GM23248 (cell line): ENCODE measurements at places on chromosomes 1 and 21.

- no peak for DNase-seq
Observed at GRCh38 chr1:58854576-58854975, 70.7 kb upstream of the JUN start.

DNA sequence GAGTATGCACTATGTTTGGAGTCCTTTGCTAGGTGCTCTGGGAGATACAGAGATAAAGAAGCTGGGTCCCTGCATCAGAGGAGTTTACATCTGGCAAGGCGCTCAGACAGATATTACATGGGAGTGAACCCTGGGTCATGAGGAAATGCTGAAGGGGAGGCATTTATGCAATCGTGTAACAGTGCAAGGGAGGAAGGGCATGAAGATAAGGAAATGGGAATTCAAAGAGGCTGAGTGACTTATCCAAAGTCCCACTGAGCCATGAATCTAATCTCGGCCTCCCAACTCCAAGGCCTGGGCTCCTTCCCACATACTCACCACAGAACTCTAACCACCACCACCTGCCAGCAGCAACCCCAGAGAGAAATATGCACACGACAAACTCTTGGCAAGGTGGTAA is 51.6 kb downstream of the FAM163A start:
- no peak for DNase-seq

GRCh38 chr1:152517237-152517811 is 3.0 kb downstream of the CRCT1 start:
- DNase-seq = peak; percentile 89

GRCh38 chr1:61054601-61054993 is 27.8 kb upstream of the NFIA start:
- no peak for DNase-seq

- DNase-seq = no peak
Observed at GRCh38 chr1:46605232-46605631, 1.2 kb upstream of the MKNK1 start.

DNA sequence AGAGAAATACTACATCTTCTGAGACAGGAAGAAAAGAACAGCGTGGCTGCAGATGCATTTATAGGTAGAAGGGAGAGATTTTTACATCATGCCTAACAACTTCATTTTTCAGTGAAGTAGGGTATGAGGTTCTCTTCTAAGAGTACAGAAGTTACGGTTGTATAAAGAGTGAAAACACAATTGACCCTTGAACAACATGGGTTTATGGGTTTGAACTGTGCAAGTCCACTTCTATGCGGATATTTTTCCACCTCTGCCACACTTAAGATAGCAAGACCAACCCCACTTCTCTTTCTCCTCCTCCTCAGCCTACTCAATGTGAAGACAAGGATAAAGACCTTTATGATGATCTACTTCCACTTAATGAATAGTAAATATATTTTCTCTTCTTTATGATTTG is 64.5 kb downstream of the RPAP2 start:
- no peak for DNase-seq

- DNase-seq = no peak
Observed at GRCh38 chr1:165531021-165531420, 12.8 kb upstream of the LRRC52 start.

- DNase-seq = no peak
Observed at GRCh38 chr21:19256934-19257660, 853.5 kb upstream of the TMPRSS15 start.

DNA sequence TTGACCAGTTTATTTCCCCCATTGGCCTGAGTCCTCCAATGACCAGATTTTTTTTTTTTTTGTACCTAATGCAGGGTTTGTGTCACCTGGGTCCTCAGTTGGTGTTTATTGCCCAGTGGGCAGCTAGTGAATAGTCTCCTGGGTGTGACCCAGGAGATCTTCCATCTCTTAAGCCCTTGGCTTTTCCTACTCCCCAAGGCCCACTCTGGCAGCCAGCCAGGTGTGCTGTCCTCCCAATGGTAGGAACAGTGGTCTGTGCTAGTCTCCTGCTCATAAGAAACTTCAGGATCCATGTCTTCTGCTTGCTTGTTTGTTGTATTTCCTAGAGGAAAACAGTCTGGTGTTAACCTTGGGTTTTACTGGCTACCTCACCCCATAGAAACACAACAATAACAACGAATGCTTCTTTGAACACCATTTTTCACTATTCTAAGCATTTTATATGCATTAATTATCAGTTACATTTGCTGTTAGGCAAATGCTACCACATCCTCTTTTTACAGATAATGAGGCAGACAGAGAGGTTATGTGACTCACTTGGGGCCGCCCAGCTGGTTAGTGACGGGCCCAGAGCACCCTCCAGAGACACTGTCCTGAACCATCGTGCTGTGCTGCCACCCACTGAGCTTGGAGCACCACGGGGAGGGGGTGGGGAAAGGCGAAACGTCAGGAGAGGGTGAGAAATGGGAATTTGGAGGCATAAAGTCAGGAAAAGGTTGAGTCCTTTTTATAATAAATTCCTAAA is 107.5 kb downstream of the HIVEP3 start:
- DNase-seq = peak; percentile 63

- no peak for DNase-seq
Observed at GRCh38 chr21:41971891-41972290, 18.1 kb upstream of the C2CD2 start.

- DNase-seq = peak; percentile 74
Observed at GRCh38 chr1:171141688-171142415, 43.2 kb upstream of the FMO2 start.

GRCh38 chr1:115426231-115426771 is 88.3 kb upstream of the NGF start:
- peak; percentile 92 for DNase-seq

GRCh38 chr1:41528726-41529605 is 44.5 kb upstream of the EDN2 start:
- DNase-seq = no peak

DNA sequence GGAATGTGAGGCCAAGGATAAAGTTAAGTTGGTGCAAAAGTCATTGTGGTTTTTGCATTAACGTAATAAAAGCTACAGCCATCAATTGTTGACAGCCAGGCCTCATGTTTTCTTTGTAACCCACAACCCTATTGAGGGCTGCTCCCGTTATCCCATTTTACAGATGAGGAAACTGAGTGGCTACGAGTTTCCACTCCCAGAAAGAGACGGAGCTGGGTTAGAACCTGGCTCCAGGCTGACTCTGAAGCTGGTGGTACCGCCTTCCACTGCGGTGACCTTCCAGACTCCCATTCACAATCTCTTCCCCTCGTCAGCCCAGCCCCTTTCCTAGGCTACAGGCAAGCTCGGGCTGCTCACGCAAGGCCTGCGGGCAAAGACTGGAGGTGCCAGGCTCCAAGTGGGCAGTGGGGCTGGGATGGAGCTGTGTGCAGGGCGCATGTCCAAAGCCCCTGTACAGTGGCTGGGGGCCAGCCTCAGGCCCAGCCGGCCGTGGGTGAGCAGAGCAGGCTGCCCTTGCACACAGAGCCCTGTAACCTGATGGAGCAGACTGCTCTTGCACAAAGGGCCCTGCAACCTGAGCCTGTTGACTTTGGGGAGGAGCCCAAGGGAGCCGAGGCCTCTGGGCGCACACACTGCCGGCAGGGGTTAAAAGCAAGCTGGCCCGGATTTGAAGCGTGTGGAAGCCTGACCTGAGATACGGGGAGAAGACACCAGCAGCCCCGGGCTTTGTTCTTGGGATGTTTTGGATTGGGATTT is 97.4 kb upstream of the TMPRSS2 start:
- no peak for DNase-seq

DNA sequence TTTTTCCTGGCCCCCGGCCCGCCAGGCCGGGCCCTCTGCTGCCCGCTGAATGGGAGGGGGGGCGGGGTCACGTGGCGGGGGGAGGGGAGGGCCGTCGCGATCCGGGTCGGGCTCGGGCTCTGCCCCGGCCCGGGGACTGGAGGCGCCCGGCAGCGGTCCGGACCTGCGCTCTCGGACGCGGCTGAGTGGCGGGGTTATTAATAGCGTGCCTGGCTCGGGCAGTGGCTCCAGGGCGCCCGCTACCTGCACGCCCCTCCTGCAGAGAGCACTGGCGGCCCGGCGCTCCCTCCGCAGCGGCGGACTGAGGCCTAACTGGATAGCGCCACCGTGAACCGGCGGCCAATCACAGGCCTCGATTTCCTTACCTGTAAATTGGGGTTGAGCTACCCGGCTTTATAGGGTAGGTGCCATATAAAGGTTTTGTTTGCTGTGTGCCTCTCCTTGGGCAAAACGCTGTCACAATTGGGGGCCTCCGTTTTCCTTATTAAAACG is 28.1 kb downstream of the AHDC1 start:
- DNase-seq = peak; percentile 63

GRCh38 chr1:64203420-64203819 is at the start of gene UBE2U:
Gene UBE2U (plus strand): TSS chr1:64203623. CDS start chr1:64204051, 428 bp downstream.
- no peak for DNase-seq

DNA sequence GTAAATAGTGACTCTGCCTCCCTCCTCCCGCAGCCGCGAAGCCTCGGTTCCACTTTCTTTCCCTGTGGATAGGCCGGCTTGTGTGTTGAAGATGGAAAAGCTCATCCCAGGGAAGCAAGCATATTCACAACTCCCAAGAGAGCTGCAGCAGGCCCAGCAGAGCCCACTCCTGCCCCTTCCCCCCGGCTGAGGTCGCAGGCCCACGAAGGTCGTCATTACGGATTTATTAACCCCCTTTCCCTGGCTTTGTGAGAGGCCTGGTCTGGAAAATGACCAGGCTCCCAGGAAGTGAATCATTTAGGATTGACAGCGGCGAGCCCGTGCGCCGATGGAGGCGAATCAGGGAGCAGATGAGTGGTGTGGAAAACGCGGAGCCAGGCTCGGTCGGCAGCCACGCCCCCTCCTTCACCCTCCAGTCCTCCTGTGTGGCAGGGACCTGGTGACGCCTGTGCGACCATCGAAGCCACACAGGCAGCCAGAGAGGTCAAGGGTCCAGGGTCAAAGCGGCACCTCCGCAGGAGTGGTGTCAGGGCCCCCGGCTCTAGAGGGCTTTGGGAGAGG is 93.4 kb downstream of the PRDM16 start:
- DNase-seq = no peak

DNA sequence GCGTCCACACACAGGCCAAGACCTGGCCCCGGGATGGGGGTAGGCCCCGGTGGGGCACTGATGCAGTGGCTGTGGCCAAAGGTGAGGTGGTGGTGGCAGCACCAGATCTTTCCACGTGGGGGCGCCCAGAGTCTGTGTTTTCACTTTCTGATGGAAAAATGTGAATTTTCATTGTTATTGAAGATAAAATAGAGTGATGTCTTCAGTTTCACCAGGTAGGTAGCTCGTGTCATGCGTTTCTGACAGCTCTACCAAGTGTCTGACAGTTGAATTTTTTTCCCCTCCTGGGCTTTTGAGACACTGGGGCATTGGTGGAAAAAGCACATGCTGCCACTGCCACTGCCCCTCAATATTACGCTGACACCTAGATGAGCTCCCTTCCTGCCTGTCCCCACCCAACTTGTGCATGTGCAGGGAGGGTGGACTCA is 40.0 kb upstream of the MAGOH start:
- DNase-seq = peak; percentile 59

GRCh38 chr21:36820176-36821031 is 121.5 kb downstream of the SIM2 start:
- DNase-seq = no peak

GRCh38 chr1:30111431-30111830 is 612.0 kb downstream of the MATN1 start:
- DNase-seq = peak; percentile 69

DNA sequence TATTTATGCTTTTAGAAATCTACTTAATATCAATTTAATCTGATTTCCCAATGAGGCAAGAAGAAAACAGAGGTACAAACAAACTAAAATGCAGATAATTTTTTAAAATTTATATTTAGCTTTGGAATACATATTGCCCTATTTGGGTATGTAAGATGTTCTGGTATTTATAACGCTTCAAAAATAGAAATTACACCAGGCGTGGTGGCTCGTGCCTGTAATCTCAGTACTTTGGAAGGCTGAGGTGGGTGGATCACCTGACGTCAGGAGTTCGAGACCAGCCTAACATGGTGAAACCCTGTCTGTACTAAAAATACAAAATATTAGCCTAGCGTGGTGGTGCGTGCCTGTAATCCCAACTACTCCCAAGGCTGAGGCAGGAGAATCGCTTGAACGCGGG is 13.3 kb downstream of the ITGB3BP start:
- DNase-seq = no peak

GRCh38 chr1:195804547-195804946 is 803.7 kb downstream of the KCNT2 start:
- peak; percentile 14 for DNase-seq

DNA sequence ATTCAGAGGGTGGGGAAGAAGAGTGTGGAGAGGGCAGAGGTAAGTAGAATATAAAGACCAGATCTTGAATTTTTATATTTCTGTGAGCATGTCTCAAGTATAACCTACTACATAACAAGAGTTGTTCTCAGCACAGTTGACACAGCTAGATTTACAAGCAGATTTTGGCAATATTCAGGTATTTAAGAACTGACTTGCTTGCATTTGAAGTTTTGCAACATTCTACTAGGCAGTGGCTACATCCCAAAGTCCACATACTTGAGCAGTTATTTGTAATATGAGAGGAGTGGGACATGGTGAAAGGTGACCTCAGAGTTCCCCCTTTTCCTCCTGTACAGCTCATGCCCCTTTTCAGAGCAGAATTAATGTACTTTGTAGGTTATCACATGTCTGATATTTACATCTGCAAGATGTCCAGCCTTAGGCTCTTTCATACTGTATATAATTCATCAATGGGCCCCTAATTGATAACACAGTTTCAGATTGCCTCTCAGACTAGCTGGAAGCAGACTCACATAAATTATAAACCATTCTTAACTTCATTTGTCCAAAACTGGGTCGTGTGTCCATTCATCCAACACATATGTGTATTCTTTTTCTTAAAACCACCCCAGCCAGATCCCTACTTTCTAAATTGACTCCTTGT is 136.7 kb upstream of the RAVER2 start:
- peak; percentile 9 for DNase-seq

GRCh38 chr1:102872526-102872925 is 235.8 kb downstream of the COL11A1 start:
- DNase-seq = no peak

DNA sequence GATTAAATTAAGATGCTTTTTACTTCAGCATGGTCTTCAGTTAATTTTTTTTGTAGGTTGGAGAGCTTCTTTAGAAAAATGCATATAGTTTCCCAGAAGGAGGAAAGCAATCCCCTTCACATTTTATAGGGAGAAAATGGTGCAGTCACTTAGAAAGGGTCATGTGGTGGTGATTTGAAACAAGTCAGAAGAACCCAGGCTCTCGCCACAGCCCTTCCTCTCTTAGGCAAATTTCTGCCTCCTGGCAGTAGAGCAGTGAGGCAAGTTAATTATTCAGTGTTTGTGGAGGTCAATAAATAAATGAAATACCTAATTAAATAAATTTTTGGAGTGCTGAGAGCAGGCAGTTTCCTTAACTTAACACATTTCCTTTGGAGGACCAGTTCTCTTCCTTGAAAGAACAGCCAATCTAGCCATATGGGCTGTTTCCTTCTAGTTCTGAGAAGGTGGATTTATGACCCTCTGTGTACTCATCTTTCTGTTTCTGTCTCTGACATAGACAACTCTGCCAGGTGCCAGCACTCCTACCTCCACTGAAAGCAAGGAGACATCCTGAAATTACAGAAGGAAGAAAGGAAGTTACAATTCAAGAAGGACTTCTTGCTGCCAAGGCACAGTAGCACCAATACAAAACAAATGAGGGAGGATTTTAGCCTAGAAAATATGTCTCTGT is 19.0 kb upstream of the POGZ start:
- no peak for DNase-seq

- no peak for DNase-seq
Observed at GRCh38 chr1:41366455-41367287, 5.4 kb downstream of the FOXO6 start.
